ENCODE measurements at places on chromosomes 7 and 10.

DNA sequence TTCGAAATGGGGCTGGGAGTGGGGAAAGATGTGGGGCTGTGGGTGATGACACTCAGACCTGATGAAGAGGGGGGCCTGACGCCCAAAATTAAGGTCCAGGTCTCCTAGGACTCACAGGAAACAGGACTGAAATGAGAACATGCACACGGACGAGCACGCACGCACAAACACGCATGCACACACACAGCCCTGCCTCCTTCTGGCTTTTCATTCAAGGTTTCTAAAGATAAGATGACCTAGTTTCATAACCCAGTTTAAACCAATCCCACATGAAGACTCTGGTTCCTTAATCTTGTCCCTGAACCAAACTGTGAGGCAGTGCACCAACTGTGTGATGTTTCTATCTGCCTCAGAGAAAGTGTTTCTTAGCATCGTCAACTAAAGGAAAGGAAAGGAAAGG lies 162.0 kb downstream of the DGKI start:
- H3K4me1 ChIP-seq, result no peaks in the 10 kb centered on the region
- no peak overlapping the region for H3K27ac ChIP-seq
- H3K4me3 ChIP-seq, result no peak overlapping the region
- H3K27me3 ChIP-seq, result peaks cover 7% of the 10 kb centered on the region
- DNase-seq, result no peak

GRCh38 chr10:94172332-94172731 lies 178.6 kb downstream of the PLCE1 start:
- H3K27me3 ChIP-seq, result peaks cover 2% of the 10 kb centered on the region
- H3K36me3 ChIP-seq, result no peaks in the 10 kb centered on the region
- no peak overlapping the region for H3K27ac ChIP-seq
- DNase-seq, result no peak
- no peaks in the 10 kb centered on the region for H3K4me1 ChIP-seq

DNA sequence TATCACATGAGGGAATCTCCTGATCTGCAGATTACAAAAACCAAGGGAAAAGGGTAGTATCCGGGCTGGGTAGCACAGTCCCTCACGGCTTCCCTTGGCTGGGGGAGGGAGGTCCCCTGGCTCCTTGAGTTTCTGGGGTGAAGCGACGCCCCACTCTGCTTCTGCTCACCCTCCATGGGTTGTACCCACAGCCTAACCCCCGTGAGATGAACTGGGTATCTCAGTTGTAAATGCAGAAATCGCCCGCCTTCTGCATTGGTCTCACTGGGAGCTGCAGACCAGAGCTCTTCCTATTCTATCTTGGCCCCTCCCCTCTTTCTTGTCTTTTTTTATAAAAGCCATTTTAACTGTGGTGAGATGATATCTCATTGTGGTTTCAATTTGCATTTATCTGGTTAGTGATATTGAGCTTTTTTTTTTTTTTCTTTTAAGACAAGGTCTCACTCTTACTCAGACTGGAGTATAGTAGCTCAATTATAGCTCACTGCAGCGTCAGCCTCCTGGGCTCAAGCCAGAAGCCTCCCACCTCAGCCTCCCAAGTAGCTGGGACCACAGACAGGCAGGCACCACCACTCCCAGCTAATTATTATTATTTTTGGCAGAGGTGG lies 87.8 kb downstream of the ABCC2 start:
- DNase-seq, result peak; percentile 47
- H3K4me3 ChIP-seq, result peak overlapping the region; percentile 78
- peaks cover 7% of the 10 kb centered on the region for H3K36me3 ChIP-seq
- H3K27me3 ChIP-seq, result peaks cover 71% of the 10 kb centered on the region

GRCh38 chr10:67697724-67698131 lies 1.7 kb upstream of the CTNNA3 start:
- H3K4me3 ChIP-seq, result no peak overlapping the region
- peaks cover 32% of the 10 kb centered on the region for H3K27me3 ChIP-seq
- H3K36me3 ChIP-seq, result no peaks in the 10 kb centered on the region

DNA sequence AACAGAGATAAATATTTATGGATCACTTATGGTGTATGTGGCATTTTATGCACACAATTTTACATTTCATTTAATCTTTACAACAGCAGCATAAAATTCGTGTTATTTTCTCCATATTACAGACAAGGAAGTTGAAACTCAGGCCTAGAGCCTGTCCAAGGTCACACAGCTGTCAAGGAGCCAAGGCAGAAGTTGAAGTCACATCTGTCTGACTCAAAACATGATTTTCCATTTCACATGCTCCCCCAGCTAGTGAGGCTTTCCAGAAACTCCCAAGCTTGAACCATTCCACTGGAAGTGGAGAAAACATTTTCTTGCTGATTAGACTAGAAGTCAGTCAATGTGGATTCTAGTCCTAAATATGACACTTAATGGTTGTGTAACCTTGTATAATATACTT lies 110.5 kb downstream of the HECTD2 start:
- no peak overlapping the region for H3K27ac ChIP-seq
- peaks cover 5% of the 10 kb centered on the region for H3K27me3 ChIP-seq
- H3K36me3 ChIP-seq, result no peaks in the 10 kb centered on the region
- no peak overlapping the region for H3K4me3 ChIP-seq
- DNase-seq, result no peak

DNA sequence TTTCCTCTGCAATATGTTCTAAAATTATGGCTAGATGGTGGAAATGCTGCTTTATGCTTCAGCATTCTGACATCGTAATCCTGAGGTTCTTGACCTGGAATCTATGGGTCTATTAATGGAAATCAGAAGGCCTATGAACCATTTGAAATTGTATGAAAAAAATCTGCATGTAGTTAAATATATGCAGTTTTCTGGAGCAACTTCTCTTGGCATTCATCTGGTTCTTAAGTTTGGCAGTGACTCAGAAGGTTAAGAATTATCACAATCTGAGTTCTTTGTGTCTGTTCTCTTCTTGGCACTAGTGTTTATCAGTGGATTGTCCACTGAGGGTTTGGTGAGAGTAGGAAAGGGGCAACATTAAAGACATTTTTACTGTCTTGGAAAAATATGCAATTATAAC lies 71.1 kb upstream of the FZD1 start:
- H3K4me1 ChIP-seq, result no peaks in the 10 kb centered on the region
- H3K27me3 ChIP-seq, result no peaks in the 10 kb centered on the region
- H3K4me3 ChIP-seq, result no peak overlapping the region
- H3K36me3 ChIP-seq, result no peaks in the 10 kb centered on the region

DNA sequence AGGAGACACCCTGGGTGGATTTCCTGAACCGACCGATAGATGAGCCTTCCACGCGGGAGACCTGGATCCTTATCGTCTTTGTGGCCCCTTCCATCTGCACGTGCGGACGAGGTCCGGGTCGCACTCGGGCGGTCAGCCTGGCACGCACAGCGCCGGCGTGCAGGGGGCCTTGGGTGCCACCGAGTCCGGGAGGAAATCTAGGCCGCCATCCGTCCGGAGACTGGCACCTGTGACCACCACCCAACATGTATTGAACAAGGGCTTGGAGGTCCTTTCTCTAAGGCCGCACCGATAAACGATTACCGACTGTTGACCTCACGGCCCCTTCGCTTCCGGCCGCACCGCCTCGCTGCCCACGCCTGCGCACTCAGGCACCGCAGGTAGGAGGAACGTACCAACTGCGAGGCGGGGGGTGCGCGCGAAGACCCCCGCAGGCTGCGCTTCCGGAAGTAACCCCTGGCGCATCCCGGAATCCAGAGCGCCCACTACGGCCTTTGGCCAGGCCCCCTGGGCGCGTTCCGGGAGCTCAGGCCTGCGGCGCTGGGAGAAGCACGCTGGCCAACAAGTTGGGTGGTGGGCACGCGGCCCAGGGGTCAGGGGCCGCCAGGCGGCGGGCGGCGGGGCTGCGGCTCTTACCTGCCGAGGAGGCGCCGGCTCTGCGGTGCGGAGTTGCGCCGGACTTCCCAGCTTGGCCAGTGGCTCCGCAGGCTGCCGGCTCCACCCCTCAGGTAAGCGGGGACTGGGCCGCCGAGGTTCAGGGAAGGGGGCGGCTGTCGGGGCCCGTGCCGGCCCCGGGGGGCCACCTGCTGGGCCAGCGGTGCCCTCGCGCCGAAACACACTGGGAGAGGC lies at the start of the genes ACTR3C and LRRC61:
Gene ACTR3C (minus strand): TSS at position 713 of the 849 bp plus-strand sequence. CDS start 28,249 bp downstream, outside the sequence.
Gene LRRC61 (plus strand): TSS at position 523 of the 849 bp plus-strand sequence. CDS start 13,507 bp downstream, outside the sequence.
- peaks cover 12% of the 10 kb centered on the region for H3K36me3 ChIP-seq
- peak within 1 kb of the TSS; percentile 99 for H3K27ac ChIP-seq
- H3K4me3 ChIP-seq, result peak within 1 kb of the TSS; percentile 99
- peak; percentile 81 for DNase-seq

DNA sequence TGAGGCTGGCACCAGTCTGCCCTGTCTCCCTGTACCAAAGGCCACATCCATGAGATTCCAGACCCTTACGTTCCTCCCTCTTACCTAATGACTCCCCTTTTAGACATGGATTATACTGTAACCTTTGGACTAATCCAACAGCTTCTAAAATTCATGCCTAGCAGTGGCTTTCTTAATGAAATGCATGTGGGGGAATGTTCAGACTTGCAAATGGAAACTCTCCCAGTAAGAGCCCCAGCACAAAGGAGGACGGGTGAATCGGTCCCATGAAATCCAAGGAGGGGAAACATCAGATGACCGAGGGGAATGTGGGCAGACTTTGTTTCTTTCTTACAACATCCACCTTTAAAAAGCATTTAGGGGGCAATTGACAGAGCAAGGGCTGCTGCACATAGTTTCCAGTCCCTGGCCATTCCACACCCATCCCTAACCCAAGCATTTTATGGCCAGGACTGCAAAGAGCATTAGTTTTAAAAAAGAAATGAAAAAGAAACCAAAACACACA lies 71.5 kb downstream of the COL13A1 start:
- no peak overlapping the region for H3K27ac ChIP-seq
- H3K4me1 ChIP-seq, result no peaks in the 10 kb centered on the region
- DNase-seq, result no peak
- peaks cover 21% of the 10 kb centered on the region for H3K27me3 ChIP-seq

- H3K27ac ChIP-seq, result no peak overlapping the region
- H3K4me3 ChIP-seq, result no peak overlapping the region
- no peak for DNase-seq
- no peaks in the 10 kb centered on the region for H3K4me1 ChIP-seq
- no peaks in the 10 kb centered on the region for H3K36me3 ChIP-seq
- H3K27me3 ChIP-seq, result no peaks in the 10 kb centered on the region
Observed at GRCh38 chr7:13628239-13629001, 361.0 kb downstream of the ETV1 start.

- H3K4me1 ChIP-seq, result peaks cover 5% of the 10 kb centered on the region
- no peaks in the 10 kb centered on the region for H3K36me3 ChIP-seq
- no peak overlapping the region for H3K4me3 ChIP-seq
- no peak for DNase-seq
- peaks cover 16% of the 10 kb centered on the region for H3K27me3 ChIP-seq
- no peak overlapping the region for H3K27ac ChIP-seq
Observed at GRCh38 chr7:148570510-148570909, 20.1 kb upstream of the C7orf33 start.

GRCh38 chr10:115830265-115830970 lies 442.6 kb downstream of the GFRA1 start:
- H3K36me3 ChIP-seq, result no peaks in the 10 kb centered on the region
- no peaks in the 10 kb centered on the region for H3K4me1 ChIP-seq
- no peak for DNase-seq
- H3K27me3 ChIP-seq, result no peaks in the 10 kb centered on the region
- H3K4me3 ChIP-seq, result no peak overlapping the region

- H3K27ac ChIP-seq, result peak overlapping the region; percentile 13
- no peak overlapping the region for H3K4me3 ChIP-seq
- peaks cover 24% of the 10 kb centered on the region for H3K36me3 ChIP-seq
- no peaks in the 10 kb centered on the region for H3K27me3 ChIP-seq
- peaks cover 12% of the 10 kb centered on the region for H3K4me1 ChIP-seq
Observed at GRCh38 chr10:63573068-63573697, 52.0 kb downstream of the REEP3 start.

GRCh38 chr10:6542999-6543430 lies 37.1 kb downstream of the PRKCQ start:
- no peaks in the 10 kb centered on the region for H3K27me3 ChIP-seq
- peaks cover 59% of the 10 kb centered on the region for H3K4me1 ChIP-seq
- peak overlapping the region; percentile 100 for H3K27ac ChIP-seq
- peak; percentile 63 for DNase-seq
- peaks cover 25% of the 10 kb centered on the region for H3K36me3 ChIP-seq
